ENCODE measurements at places on chromosomes 5 and 9.

- DNase-seq: no peak
Measured at GRCh38 chr5:153525536-153525935, 35.1 kb downstream of the GRIA1 start.

GRCh38 chr9:127159949-127160610 is 37.6 kb upstream of the ANGPTL2 start:
- no peak for DNase-seq

GRCh38 chr5:107154593-107154992 is 516.1 kb downstream of the EFNA5 start:
- DNase-seq: no peak

GRCh38 chr9:4904322-4905134 is 80.5 kb upstream of the JAK2 start:
- peak; percentile 58 for DNase-seq

DNA sequence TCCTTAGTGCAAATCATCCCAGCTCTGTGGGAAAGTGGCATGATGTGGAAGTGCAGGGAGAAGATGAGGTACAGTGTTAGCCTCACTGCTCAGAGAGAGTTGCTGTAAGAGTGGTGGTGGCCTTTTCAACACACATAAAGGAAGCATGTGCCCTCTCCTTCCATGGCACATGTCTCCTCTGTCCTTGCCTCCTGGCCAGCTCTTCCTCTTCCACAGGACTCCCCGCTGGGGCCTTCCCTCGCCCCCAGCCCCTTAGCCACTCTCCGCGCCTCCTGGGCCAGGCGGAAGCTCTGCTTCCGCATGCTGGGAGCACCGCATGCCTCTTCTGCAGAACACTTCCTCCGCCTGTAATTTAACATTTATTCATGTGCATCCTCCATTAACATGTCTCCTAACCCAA is 4.8 kb upstream of the KCNMB1 start:
- no peak for DNase-seq

DNA sequence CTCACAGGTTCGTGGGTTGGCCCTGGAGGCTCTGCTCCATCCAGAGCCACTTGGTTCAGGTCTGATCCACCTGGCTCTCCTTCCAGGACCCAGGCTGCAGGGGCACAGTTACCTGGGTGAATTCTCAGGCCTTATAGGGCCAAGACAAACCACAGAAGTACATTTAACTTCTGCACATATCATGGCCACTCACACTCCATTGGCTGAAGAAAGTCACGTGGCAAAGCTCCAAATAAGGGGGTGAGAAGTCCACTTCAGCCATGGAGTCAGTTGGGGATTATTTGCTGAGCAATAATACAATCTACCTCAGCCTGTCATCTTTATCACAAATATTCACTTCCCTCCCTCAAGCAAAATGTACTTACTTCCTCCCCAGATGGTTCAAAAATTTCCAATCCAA is 83.6 kb downstream of the MACROH2A1 start:
- DNase-seq: no peak

- DNase-seq: no peak
Measured at GRCh38 chr9:19947996-19948395, 159.2 kb upstream of the SLC24A2 start.

DNA sequence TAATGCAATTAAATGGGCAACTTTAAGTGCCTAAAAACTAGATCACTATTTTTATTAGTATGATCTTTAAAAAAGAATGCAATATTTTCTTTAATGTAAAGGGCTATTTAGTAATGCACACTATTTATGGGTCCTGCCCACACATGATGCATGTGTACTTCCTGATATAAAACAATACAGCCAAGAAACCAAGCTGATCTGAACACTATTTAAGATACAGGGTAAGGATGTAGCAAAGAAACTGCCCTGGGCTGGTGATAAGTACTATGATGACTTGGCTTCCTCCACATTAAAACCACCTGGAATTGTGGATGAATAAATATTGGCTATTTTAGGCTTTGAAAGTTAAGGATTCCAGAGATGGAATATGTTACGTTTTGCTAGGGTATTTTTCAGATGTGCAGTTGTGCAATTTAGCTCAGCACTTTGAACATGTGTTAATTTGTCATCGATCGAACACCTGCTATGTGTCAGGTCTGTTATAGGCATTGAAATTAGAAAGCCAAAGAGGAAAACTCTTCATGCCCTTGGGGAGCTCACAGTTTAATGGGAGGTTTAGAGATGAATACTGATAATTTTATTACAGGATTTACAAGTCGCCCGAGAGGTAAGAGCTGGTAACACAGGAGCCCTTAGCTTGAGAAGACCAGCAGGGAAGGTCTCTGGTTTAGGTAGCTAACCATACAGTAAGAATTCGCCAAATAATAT is 276.7 kb downstream of the PLK2 start:
- no peak for DNase-seq

GRCh38 chr5:90336752-90337151 is 72.8 kb downstream of the CETN3 start:
- DNase-seq: no peak

GRCh38 chr5:136058972-136059354 is 30.2 kb downstream of the TGFBI start:
- DNase-seq: no peak

GRCh38 chr5:54905942-54906537 is 79.4 kb downstream of the ESM1 start:
- peak; percentile 78 for DNase-seq

GRCh38 chr9:131010482-131011273 is 1.7 kb downstream of the LAMC3 start:
- no peak for DNase-seq

DNA sequence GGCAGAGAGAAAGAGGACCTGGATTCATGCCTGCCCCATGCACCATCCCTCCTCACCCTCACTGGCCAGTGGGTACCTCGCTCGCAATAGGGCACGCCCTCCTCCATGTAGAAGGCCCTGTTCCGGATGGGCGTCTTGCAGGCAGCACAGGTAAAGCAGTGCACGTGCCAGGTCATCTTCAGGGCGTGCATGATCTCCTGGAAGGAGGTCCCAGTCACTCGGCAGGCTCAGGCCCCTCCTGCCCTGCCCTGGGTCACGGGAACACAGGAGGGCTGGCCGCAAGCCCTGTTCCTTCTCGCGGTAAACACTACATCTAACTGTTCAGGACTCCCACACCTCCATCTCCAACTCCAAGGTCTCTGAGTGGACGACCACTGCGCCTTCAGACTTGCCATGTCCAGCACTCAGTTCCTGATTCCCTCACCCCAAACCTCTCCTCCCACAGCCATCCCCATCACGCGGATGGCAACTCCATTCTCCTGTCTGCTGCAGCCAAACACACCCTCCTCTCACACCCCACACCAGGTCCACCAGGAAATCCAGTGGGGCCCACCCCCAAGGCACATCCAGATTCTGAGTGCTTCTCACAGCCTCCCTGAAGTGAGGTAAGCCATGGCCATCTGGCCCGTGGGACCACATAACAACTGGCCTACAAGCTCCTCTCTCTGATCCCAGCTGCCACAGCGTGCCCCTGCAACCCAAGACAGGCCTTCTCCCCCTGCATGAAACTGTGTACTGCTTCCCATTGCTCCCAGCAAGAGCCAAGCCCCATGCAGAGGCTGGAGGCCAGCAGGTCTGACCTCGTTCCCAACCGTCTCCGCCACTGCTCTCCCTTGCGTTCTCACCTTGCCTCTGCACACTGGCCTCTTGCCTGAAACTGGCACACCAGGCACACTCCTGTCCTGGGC is 10.8 kb upstream of the DBN1 start:
- no peak for DNase-seq

GRCh38 chr9:105690742-105691141 is 3.6 kb upstream of the TMEM38B start:
- DNase-seq: peak; percentile 23

GRCh38 chr9:8863069-8863468 is 1063.5 kb upstream of the DMAC1 start:
- DNase-seq: no peak

DNA sequence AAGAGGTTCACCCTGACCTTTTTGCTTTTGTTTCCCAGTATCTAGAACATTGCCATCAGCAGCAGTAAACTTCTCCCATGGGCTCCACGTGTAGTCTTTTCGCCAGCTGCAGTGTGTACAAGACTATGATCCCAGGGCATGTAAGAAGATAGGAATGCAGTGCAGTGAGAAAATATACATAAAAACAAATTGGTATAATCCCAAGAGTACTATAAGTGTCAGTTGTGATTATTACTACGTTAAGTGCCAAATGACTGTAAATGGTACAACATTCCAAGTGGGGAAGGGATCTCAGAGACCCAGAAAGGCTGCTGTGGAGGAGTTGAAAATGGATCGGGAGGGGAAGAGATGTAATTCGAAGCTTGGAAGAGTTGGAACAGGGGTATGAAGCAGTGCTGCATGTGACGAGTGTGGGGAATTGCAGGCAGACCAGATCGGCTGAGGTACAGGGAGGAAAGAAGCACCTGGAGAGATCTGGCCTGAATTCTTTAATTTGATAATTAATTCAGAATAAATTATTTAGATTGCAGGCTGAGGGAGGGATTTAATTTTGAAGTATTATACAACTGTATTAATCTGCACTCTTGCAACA is 95.1 kb downstream of the FBXL7 start:
- DNase-seq: no peak

DNA sequence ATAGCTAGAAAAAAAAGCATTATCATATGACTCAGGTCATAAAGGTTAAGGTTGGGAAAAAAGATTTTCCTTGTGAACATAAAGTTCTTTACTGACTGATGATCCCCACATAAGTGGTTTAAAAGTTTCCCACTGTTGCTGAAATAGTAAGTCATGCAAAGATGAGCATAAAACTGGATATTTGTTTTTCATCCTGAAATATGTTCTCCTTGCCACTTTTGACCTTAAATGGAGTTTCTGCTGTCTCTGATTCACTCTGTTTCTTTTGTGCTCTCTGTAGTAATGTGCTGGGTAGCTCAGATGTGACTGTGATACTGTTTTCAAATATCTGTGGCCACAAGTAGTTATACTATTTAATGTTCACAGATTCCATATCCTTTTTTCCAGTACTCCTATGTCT is 162.5 kb upstream of the GAS1 start:
- DNase-seq: no peak

DNA sequence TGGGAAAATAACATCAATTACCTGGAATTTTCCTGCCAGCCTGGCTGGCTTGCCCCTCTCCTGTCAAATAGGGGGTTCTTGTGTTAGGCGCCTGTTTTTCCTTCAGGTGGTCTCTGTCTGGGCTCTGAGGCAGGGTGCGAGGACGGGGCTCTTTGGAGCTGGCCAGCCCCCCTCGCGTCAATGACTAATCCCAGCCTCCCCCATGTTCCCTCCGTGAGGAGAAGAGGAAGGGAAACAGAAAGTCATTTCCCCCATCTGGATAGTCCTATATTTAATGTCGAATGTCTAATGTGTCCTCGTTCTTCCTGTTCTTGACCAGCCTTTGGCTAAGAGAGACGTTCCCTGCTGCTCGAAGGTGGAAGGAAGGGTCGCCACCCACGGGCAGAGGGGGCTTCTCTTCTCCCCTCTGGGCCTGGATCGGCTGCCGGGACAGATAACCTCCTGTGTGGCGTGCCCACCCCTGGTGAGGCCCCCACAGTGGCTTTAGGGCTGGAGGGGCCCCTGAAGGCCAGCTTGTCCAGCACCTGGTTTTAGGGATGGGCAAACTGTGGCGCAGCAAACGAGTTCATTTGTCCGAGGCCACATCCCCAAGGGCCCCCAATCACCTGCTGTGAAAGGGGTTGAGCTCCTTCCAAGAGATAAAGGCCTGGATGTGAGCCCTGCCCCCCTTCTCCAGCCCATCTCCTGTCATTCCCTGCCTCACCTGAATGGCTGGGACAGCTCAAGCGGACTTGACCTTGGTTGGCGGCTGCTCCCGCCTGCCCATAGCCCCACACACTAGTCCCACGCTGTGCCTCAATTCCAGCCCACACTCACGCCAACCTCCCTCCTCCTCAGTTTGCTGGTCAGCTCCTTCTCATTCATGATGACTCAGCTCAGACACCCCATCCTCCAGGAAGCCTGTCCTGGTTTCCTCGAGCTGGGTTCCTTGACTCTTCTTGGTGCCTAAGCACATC is 35.9 kb upstream of the UNC5A start:
- no peak for DNase-seq

GRCh38 chr5:32115985-32116384 is 58.1 kb downstream of the GOLPH3 start:
- DNase-seq: no peak

GRCh38 chr9:96217294-96217707 is 84.7 kb downstream of the HSD17B3 start:
- peak; percentile 80 for DNase-seq

DNA sequence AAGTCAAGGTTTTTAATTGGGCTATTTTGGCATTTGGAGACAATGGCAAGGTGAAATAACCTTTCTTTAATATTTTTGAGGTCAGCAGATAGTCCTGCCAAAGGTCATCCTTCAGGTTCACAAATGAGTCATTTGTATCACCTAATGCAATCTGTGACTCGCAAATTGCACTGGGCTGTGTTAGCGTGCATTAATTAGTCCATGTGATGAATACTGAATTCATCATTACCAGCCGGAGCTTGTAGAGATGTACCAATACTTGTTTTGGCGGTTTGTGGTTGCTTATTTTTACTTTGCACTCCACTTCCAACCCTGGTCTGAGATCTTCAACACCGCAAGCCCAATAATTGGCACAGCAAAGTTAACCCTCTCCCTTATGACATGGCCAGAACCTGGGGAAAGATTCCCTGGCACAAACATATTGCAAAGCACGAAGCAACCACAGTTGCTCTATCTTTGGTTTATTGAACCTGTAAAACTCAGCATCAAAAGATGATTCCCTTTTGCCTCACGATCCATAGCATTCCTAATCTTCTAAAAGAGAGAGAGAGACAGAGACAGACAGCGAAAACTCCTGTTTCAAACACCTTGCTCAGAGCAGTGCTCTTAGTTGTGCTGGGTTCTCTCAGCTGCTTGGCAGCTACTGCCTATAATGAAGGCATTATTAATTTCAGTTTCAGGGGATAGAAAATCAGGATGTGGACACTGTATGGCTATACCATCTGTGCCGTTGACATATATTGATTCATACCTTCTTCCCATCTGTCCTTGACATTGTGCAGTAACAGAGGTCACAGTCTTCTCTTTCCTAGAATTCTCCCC is 178.1 kb downstream of the EBF1 start:
- DNase-seq: no peak
